ENCODE measurements at places on chromosomes 12 and 14.

DNA sequence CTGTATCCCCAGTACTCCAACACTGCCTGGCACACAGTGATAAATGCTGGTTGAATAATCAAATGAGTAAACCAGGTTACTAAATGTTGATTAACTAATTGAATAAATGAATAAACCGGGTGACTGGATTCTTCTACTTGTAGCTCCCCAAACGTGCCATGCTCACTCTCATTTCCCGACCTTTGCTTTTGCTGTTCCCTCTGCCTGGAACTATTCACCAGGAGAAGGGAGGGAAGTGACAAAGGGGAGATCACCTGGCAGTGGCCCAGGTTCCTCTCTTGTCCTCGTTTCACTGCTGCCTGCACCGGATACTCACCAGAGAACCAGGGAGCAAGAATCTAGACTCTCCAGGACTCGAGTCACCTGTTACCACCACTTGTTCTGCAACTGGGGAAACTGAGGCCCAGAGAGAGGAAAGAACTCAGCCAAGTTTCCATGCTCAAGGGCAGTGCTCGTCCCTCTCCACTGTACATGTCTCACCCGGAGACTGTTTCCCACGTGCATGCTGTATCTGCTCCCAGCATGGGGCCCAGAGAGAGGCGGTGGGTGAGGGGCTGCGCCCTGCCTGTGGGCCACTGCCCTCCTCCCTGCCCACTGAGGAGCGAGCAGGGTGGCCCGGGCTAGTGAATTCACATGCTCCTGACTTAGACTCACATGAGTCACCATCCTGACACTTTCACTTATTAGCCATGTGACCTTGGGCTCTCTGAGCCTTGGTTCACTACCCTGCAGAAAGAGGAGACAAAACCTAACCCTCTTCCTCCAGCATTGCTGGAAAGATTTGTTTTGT is 17.7 kb upstream of the POP5 start:
- DNase-seq, result peak; percentile 73
- peak overlapping the region; percentile 70 for H3K27ac ChIP-seq
- H3K4me3 ChIP-seq, result no peak overlapping the region
- no peaks in the 10 kb centered on the region for H3K4me1 ChIP-seq
- H3K36me3 ChIP-seq, result no peaks in the 10 kb centered on the region
- no peaks in the 10 kb centered on the region for H3K27me3 ChIP-seq

- no peak overlapping the region for H3K4me3 ChIP-seq
- H3K27ac ChIP-seq, result no peak overlapping the region
- no peaks in the 10 kb centered on the region for H3K4me1 ChIP-seq
- no peaks in the 10 kb centered on the region for H3K27me3 ChIP-seq
These were observed 30.4 kb downstream of the FAM222A start for GRCh38 chr12:109744026-109744425.

DNA sequence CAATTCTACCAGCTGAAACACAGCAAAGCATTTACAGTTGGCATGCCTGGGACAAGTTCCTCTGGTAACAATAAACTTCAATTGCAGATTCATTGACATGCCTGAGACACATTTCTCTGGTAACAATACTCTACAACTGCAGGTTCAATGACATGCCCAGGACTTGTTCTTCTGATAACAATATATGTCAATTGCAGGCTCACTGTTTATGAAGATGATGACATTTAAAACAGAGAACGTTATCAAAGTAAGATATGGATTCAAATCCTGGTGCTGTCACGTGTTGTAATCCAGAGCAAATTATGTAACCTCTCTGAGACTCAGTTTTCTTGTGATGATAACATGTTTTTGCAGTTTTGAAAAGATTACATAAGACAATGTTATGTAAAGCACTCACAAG is 20.5 kb downstream of the KITLG start:
- H3K27me3 ChIP-seq, result no peaks in the 10 kb centered on the region
- H3K27ac ChIP-seq, result no peak overlapping the region
- no peak for DNase-seq
- H3K4me3 ChIP-seq, result no peak overlapping the region

GRCh38 chr14:38696925-38697324 is 406.1 kb downstream of the SEC23A start:
- no peaks in the 10 kb centered on the region for H3K27me3 ChIP-seq
- DNase-seq, result no peak
- no peak overlapping the region for H3K4me3 ChIP-seq
- H3K27ac ChIP-seq, result no peak overlapping the region

GRCh38 chr14:58243790-58244555 is 670 bp upstream of the PSMA3 start:
- no peaks in the 10 kb centered on the region for H3K27me3 ChIP-seq
- H3K36me3 ChIP-seq, result peaks cover 11% of the 10 kb centered on the region
- peak overlapping the region; percentile 96 for H3K27ac ChIP-seq
- H3K4me3 ChIP-seq, result peak overlapping the region; percentile 71

- peak overlapping the region; percentile 56 for H3K4me3 ChIP-seq
- no peaks in the 10 kb centered on the region for H3K27me3 ChIP-seq
- H3K27ac ChIP-seq, result peak overlapping the region; percentile 92
- DNase-seq, result no peak
- H3K36me3 ChIP-seq, result peaks cover 6% of the 10 kb centered on the region
- H3K4me1 ChIP-seq, result no peaks in the 10 kb centered on the region
These were observed 610 bp downstream of the VSIG10 start for GRCh38 chr12:118103201-118103600.

DNA sequence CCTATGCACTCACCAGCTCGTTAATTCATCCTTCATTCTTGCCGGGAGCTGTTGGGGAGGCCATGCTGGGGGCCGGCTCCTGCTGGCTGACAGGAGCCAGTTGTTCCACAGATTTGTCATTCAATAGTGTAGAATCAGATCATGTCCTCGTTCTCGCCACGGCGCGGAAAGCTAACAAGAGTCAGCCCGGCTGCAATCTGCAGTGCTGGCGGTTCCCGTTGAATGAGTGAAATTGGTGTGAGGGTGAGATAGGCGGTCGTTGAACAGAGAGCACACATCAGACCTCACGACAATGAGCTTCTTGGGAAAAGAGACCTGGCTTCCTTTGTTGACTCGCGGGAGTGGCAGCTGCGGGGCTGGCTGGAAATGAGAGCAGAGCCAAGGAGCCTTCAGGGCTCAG is 57.5 kb downstream of the KIF26A start:
- no peaks in the 10 kb centered on the region for H3K27me3 ChIP-seq
- no peak for DNase-seq
- H3K4me1 ChIP-seq, result no peaks in the 10 kb centered on the region
- H3K27ac ChIP-seq, result no peak overlapping the region

DNA sequence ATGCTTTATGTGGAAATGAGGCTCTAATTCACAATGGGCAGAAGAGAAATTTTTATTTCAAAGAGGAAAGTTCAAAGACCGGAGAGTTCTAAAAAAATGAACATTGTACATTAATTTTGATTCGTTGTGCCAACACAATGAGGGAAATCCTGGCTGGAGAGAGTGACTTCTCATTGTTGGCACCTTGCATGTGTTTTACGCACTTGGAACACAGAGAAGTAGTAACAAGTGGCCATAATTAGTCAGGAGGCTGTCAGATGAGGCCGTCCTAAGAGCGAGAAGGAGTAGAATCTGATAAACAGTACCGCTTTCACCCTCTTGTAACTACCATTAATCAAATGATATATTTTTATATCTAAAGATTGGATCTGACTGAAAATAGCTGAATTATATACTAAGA is 6.9 kb downstream of the LMO3 start:
- H3K27ac ChIP-seq, result no peak overlapping the region
- H3K27me3 ChIP-seq, result no peaks in the 10 kb centered on the region
- H3K4me3 ChIP-seq, result no peak overlapping the region
- DNase-seq, result no peak
- no peaks in the 10 kb centered on the region for H3K4me1 ChIP-seq

DNA sequence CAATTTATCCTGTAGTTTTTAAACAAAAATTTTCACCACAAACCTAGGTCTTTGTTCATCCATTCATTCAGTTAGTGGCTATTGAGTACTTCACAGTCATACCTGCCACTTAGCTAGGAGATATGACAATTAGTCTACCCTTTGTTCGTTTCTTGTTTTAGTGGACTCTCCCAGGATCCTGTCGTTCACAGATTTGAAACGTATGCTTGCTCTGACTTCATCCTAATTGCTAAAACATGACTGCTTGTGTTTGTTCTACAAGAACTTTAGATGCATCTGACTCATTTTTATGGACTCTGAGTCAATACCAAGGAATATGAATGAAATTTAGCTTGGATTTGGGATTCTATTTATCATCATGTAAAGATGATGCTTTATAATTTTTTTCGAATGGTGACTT is 69.5 kb downstream of the TBC1D30 start:
- H3K4me3 ChIP-seq, result no peak overlapping the region
- no peak for DNase-seq
- no peak overlapping the region for H3K27ac ChIP-seq
- H3K36me3 ChIP-seq, result no peaks in the 10 kb centered on the region
- H3K4me1 ChIP-seq, result no peaks in the 10 kb centered on the region
- no peaks in the 10 kb centered on the region for H3K27me3 ChIP-seq

DNA sequence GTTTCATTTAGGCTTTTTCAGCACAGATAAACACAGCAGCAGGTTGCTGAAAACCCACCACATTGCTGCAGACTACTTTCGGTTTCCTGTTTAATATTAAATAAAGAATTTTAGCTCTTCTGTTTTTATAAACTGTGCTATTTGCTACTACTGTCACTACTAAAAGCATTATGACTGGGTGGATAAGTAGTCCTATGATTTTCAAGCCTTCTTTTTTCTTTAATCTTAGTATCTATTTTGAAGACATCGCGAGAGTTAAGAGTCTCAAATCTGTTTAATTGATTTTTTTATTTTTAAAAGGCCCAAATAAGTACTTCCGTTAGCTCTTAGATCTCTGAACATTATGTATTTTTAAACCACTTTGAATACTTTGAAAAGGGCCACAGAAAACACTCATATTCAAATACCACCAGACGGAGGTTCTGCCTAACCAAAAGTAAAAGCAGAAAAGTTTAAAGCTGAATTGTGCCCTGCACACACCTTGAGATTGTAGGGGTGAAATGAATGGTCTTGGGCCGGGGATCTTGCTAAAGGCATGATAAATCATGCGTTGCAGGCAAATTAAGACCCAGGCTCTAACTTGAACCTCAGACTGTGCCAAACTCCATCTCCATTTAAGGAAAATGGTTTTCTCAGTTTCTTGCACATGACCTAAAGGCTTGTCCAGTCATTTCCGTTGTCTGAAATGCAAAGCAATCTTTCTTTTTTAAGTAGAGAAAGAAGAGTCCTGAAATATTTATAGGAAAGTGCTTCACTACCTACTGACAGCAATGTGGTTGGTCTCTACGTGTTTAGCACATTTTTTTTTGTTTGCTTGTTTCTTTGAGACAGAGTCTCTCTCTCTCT is 13.6 kb upstream of the FOXN3 start:
- peaks cover 12% of the 10 kb centered on the region for H3K4me1 ChIP-seq
- H3K4me3 ChIP-seq, result peak overlapping the region; percentile 9
- no peak for DNase-seq
- no peaks in the 10 kb centered on the region for H3K36me3 ChIP-seq

DNA sequence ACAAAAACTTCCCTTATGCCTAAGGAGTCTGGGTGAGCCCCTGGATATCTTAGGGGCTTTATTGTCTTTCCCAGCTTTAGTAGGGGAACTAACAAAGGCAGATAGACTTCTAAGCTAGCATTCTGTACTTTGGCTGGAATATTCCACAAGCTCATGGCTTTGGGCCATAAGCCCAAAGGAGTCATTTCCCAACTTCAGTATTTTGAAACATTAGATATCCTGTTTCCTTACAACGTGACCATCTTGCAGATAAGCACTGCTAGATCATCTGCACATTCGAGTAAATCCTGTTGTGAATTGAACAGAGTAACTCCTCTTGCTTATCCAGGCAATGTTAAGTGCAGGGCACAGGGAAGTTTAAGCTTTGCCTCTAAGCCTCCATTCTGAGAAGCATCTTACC is 70.6 kb upstream of the ACTN1 start:
- DNase-seq, result no peak
- H3K4me3 ChIP-seq, result no peak overlapping the region
- H3K27me3 ChIP-seq, result no peaks in the 10 kb centered on the region
- no peaks in the 10 kb centered on the region for H3K4me1 ChIP-seq
- no peak overlapping the region for H3K27ac ChIP-seq

- no peaks in the 10 kb centered on the region for H3K36me3 ChIP-seq
- peak within 1 kb of the TSS; percentile 69 for H3K4me3 ChIP-seq
- no peaks in the 10 kb centered on the region for H3K27me3 ChIP-seq
- DNase-seq, result no peak
These were observed at the start of gene PDE3A for GRCh38 chr12:20368114-20368650. TSS of gene PDE3A (plus strand) at chr12:20368537. CDS start at chr12:20369285, 748 bp downstream.

DNA sequence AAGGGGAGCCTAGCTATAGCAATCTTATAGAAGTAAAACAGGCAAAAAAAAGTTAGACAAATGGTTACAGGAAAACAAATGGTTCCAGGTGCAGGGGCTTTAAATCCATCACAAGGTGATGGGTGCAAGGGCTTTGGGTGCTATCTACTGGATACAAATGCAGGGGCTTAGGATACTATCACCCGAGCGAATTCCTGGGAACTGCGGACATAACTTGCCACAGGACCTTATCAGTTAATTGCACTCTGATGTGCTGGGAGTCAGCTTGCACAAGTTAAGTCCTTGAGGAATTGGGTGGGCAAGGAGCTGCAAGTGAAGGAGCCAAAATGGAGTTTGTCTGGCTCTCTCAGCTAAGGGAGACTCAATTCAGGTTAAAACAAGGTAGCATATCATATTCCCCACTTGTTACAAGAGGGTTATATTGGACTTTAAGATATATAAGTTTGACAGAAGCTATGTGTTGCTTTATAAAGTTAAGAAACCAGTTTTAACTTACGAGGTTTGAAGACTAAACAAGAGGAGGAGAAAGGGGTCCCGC is 115.0 kb upstream of the PZP start:
- no peaks in the 10 kb centered on the region for H3K27me3 ChIP-seq
- no peaks in the 10 kb centered on the region for H3K4me1 ChIP-seq
